ENCODE measurements at places on chromosomes 1 and 21. TPM values are rescaled to one million over a fixed set of nuclear protein-coding genes. Genes with fewer than 3 reads are reported as not detected.

HPCA gene
- not detected for total RNA-seq

KCNJ6 gene
- total RNA-seq, result not detected

PKN2 gene
- 81.8 TPM for total RNA-seq

ARHGAP30 gene
- total RNA-seq, result 0.46 TPM

CATSPERE gene
- 1.2 TPM for total RNA-seq

Data from PC-9 (cell line).